ENCODE measurements at places on chromosomes 16 and 17.

- DNase-seq, result no peak
Observed at GRCh38 chr16:88532434-88533241, 37.6 kb upstream of the ZC3H18 start.

- peak; percentile 74 for DNase-seq
Observed at GRCh38 chr17:41579484-41580243, 7.0 kb downstream of the KRT14 start.

GRCh38 chr16:80200079-80200478 lies 340.7 kb upstream of the DYNLRB2 start:
- no peak for DNase-seq

- peak; percentile 28 for DNase-seq
Observed at GRCh38 chr17:2547176-2547575, 35.5 kb upstream of the METTL16 start.

GRCh38 chr16:61295311-61295710 lies 740.9 kb downstream of the CDH8 start:
- DNase-seq, result no peak

GRCh38 chr16:85624646-85625045 lies 11.5 kb downstream of the GSE1 start:
- no peak for DNase-seq

DNA sequence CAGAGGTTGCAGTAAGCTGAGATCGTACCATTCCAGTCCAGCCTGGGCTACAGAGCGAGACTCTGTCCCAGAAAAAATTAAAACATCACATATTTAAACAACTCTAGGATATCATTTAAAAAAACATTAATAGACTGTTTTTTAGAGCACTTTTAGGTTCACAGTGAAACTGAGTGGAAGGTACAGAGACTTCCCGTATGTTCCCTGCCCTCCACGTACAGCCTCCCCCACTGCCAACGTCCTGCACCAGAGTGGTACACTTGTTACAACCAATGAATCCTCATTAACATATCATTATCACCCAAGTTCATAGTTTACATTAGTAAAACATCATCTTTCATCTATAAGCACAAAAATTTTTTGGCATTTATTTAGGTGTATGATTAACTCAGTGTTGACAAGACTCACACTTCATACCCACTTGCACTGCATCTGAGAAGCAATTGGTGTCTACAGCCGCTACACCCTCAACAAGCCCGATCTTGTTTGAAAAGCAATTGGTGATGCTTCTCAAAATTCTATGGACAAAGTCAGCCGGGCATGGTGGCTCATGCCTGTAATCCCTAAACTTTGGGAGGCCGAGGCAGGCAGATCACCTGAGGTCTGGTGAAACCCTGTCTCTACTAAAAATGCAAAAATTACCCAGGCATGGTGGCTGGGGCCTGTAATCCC lies 39.9 kb upstream of the STH start:
- no peak for DNase-seq

DNA sequence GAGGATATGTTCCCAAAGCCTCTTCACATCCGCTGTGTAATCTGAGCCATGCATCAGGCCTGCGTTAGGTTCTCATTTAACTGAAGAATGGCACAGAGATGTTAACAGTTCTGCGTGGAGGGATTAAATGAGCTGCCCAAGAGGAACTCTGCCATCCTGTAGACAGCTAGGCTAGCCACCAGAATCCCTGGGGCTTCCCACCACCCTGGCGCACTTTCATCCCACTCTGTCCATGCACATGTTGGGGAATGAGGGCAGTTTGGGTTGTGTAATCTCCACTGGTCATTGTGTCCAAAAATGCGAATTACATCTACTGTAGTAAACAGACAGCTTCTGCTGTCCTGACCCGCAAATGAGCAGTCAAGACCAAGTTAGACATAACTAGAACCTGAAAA lies 1.0 kb upstream of the GLG1 start:
- DNase-seq, result peak; percentile 48

DNA sequence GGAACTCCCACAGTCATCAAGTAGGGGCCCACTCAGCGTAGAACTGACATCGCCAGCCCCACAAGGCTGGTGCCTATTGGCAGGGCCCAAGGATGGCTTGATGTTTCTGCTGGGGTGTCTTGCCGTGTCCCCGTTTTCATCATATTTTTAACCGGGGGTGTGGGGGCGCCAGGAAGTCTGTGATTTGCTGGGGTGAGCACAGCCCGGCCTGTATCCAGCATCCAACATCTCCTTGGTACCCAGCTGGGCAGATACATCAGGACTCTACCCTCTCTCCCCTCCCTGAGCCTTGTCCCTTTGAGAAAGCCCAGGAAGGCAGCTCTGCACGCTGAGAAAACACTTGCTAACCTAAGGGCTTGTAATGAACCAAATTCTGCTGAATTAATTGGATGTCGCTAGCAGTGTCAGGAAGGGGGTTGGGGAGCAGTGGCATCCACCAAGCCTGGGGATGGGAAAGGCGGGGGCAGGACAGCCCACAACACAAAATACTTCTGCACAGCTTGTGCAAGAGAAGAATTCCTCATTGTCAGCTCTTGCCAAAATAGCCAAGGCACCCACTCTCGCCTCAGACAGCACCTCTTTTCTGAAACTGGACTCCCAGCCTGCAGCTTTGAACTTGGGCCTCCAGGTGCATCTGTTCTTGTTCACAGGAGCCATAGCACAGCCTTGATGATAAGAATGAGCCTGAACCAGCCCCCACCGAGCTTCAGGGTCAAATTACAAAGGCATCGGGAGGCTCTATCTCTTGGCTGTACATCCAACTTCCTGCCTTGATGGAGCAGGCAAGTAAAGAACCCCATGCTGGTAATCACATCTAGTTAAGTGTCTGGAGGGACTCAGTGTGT lies 63.7 kb upstream of the LYRM9 start:
- DNase-seq, result peak; percentile 8

DNA sequence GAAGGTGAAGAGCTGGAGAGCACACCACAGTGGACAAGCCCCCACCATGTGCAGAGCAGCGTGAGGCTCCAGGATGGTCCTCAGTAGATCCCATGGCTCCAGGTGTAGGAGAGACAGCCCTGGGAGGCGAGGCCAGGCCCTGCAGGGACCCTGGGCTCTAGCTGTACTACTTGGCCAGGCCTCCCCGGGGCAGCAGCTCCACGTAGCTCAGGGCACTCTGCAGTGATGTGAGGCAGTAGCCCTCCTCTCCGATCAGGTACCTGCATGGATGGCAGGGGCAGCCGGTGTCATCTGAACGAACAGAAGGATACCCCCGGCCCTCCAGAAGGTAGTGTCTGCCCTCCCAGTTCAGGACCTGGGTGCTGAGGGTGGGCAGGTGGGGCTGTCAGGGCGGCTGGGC lies 6.2 kb upstream of the SPATA2L start:
- no peak for DNase-seq

GRCh38 chr16:58654560-58655214 lies 25.1 kb upstream of the CNOT1 start:
- DNase-seq, result no peak

DNA sequence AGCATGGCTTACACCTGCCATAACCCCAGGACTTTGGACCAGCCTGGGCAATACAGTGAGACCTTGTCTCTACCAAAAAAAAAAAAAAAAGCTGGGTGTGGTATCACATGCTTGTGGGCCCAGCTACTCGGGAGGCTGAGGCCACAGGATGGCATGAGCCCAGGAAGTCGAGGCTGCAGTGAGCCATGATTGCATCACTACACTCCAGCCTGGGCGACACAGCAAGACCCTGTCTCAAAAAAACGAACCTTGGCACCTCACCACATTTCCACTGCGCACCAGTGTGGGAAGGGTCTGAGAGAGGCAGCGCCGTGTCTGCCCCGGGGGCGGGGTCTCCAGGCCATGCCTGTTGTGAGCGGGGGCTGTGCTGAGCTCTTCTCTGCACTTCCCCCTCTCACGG lies 6.3 kb downstream of the ACSF3 start:
- peak; percentile 21 for DNase-seq

DNA sequence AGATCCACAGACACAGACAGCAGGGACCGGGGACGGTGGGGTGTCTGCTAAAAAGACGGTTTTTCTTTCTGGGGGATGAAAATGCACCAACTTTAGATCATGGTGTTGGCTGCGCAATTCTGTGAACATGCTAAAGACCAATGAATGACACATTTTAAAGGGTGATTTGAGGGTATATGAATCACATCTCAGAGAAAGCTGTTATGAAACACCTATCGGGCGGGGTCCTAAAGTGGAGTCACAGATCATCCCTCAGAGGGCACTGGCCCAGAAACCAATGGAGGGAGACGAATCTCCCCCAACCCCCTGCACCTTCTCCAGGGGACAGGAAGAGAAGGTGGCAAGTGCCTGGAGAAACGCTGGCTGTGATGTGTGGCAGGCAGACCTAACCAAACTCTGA lies 26.0 kb downstream of the KLHDC4 start:
- DNase-seq, result no peak

DNA sequence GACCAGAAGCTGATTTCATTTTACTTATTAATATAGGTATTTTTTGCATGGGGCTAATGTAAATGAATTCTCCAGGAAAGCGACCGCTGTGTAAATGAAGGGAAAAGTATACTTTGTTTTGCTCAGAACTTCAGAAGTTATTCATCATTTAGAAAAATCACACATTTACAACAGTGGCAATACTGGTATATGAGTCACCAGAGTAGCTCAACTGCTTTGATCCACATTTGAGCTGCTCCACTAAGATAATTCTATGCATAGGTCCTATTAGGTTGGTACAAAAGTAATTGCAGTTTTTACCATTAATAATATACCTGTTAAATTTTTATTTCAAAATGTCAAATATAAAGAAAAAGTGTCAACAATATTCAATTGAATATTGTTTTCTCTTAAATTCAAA lies 22.9 kb upstream of the DYNLRB2 start:
- no peak for DNase-seq

DNA sequence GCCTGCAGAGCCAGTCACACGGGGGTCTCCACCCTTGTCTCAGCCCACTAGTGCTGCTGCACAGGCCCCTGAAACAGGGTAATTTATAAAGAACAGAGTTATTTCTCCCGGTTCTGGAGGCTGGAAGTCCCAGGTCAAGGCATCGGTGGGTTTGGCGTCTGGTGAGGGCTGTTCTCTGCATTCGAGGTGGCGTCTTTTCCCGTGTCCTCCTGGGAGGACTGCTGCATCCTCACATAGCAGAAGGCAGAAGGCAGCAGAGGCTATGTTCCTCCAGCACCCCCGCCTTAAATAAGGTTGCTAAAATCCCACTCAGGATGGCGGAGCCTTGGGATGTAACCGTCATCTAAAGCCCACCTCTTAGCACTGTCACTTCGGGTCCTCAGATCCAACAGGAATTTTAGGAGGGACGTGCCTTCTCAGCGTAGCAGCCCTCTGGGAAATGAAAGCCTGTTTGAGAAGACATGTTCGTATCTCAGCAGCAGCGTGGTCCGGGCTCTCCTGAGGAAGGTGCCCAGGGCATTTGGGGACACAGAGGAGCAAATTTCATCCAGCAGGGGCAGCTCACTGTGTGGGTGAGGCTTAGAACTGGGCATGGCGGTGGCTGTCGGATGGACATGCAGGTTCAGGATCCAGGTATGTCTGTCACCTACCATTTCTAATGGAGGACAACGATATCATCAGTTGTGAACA lies 221.6 kb upstream of the CHMP6 start:
- no peak for DNase-seq

DNA sequence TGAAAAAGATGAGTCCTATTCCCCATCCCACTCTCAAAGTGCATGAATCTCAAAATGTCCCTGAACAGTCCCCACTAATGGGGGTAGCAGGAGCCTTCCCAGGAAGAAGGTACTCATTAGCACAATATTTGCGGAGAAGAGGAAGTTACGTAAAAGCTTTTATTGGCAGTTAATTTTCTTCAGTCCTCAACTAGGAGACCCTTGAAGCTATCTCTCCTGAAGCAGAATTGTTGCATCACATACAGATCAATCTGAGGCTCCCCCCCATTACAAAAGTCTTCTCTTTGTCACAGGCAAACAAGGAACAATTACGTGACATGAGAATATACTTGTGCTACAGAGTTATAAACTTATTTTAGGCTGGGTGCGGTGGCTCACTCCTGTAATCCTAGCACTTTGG lies 14.2 kb downstream of the SLFN12L start:
- no peak for DNase-seq

DNA sequence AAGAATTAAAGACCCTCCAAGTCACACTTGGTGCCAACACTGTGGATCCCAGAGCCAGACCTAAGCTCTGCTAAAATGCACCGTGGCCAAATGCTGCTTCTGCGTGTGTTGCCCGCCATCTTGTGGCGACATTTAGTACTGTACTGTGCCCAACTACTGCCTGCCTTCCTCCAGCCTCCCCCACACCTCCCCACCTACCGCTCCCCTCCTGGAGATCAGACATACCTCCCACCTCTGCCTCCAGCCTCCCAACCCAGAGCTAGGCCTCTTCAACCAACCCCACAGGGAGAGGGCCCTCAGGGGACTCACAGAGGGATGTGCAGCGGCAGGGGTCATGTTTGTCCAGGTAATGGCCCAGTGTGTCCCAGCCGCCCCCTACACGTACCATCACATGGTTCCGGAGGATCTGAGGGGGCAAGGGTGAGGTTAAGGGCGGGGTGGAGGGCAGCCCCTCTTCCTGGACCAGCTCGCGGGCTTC lies 5.5 kb downstream of the GAS2L2 start:
- DNase-seq, result peak; percentile 80

GRCh38 chr17:55672585-55673501 lies 49.8 kb downstream of the TMEM100 start:
- peak; percentile 73 for DNase-seq

- no peak for DNase-seq
Observed at GRCh38 chr17:63985387-63986140, 12.6 kb upstream of the PRR29 start.

DNA sequence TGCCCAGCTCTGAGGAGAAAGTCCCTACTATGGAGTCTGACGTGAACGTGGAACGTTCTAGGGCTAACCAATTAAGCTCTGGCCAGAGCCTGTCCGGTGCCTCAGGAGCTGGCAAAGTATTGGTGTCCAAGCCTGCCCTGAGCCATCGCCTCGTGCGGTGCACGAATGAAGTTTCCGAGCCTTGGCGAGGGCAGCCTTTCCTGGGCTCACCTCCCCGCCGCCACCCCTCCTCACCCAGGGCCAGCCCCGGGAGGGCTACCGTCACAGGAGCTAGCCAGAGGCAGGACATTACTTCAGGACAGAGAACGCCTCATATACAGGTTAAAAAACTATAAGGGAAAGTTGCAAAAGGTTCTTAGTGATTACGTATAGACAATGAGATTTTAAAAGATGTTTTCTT lies 23.6 kb upstream of the TRAP1 start:
- DNase-seq, result no peak

- no peak for DNase-seq
Observed at GRCh38 chr16:4981473-4981872, 23.3 kb downstream of the SEC14L5 start.

DNA sequence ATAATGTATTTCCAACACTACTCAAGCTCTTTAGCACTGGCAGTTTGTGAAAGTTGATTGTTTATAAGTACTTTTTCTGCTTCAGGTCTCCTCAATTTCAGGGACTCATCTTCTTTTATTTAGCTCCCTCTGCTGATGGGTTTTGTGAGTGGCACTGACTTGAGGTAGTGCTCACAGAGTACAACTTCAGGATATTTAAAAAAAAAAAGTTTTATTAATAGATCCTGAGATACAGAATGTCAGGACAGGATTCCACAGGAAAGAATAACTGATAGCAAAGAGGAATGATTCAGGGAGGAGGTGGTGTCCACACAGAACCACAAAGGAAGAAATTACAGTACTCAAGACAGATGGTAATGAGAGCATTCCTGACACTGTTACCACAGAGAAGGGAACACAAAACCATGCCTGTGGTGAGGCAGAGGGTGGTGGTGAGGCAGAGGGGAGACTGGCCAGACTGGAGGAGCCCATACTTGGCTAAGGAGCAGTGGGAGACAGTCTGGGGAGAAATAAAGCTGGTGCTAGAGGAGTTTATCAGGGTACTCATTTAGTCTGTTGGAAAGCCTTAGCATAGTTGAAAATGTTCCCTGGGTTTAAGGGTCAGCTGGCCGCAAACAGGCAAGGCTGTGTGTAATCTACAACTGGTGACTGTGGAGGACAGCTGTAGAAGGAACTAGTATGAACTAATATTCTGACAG lies 63.7 kb downstream of the SPAG9 start:
- DNase-seq, result peak; percentile 87

All from fibroblast of mammary gland (primary cell).